Natural killer cell (primary cell): ENCODE measurements at places on chromosomes 2 and 18. TPM values are rescaled to one million over a fixed set of nuclear protein-coding genes. Genes with fewer than 3 reads are reported as not detected.

Gene PAX8
- 1.2 TPM for total RNA-seq

Gene D2HGDH
- 28.9 TPM for total RNA-seq

Gene CD207
- not detected for total RNA-seq

Gene IL36A
- total RNA-seq: not detected

Gene RGPD3
- not detected for total RNA-seq

Gene UGT1A10
- not detected for total RNA-seq

Gene SERPINB2
- 9.0 TPM for total RNA-seq

Gene ESPNL
- total RNA-seq: not detected
